ENCODE measurements at places on chromosomes 5 and 9.

DNA sequence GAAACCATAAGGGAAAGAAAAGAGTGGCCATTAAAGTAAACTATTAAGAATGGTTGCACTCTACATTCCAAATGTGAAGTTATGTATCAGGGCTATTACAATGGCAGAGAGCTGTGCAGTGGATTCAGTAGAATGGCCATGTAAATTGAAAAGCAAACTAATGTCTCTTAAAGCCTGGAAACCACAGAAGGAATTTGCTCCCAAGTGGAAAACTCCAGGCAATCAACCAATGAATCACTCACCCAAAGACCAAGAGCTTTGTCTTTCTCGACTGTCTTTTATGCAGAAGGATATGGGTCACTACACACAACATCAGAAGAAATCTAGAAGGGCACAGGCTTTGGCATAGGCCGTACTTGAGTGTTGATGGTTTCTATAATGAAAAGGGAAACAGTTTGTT lies 114.9 kb downstream of the TLE1 start:
- DNase-seq, result no peak

DNA sequence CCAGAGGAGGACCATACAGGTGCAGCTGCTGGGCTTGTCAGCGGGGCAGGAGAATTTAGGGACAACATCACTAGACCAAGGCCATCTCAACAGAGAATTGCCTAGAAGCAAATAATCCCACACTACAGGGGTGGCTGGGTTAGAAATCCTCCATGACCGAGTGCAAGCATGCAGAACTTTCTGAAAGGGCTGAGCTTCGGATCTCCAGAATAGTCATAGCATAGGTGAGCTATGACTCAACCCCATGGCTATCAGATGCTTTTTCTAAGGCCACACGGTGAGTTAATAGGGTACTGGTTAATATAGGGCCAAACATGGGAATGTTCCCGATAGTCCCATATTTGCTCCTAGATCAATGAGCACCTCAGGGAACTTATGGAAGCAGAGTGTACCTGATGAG lies 4.2 kb downstream of the KCNIP1 start:
- no peak for DNase-seq

GRCh38 chr5:69300537-69301203 lies 31.9 kb downstream of the CCDC125 start:
- no peak for DNase-seq

- DNase-seq, result no peak
Observed at GRCh38 chr5:176735383-176736265, 74.7 kb upstream of the UNC5A start.

DNA sequence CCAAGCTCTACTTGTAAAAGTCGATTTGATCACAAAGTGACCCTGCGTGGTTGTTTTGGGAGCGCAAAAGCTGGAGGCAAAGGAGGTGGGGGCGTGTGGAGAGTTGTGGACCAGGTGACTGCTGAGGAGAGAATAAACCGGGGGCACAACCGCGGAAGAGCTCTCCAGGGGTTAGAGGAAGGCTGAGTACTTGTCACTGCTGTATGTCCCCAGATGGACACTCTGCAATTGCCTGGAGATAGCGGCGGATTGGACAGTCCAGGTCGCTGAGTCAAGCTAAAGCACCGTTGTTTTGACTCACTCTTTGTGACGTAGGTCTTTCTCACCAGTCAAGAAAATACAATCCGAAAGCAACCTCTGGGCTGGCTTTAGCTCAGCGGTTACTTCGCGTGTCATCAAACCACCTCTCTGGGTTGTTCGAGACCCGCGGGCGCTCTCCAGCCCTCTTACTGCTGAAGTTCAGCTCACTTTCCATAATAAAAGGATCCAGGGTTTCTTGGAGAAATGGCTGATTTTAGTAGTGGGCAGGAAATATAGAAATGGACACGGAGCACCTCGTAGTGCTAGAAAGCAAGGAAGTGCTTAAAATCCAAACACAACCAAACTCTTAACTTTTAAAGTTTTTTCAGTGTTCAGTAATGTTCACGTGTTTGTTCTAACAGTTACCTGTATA lies 25.7 kb downstream of the ZMAT2 start:
- peak; percentile 44 for DNase-seq

GRCh38 chr9:69385581-69386033 lies 60.6 kb downstream of the ENTREP1 start:
- no peak for DNase-seq

DNA sequence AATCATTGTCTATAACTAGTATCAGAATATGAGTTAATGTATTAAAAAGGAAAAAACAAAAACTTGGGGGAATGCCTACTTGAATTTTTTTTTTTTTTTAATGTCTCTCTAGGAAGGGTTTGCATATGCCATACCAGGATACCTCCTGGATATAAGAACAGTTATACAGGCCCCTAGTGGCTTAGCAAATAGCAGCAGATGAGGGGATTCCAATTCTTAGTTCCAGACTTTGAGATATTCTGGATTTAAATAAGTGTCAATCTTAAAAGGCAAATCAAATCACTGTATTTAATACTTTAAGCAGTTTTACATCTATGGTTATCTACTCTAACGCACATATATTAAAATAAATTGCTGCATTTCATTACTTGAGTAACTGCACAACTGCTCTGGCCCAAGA lies 1055.5 kb upstream of the DMAC1 start:
- peak; percentile 64 for DNase-seq

- DNase-seq, result no peak
Observed at GRCh38 chr5:72441862-72442540, 65.2 kb downstream of the ZNF366 start.

GRCh38 chr9:127637322-127637847 lies 25.3 kb downstream of the STXBP1 start:
- peak; percentile 82 for DNase-seq

- no peak for DNase-seq
Observed at GRCh38 chr9:134985451-134985850, 67.7 kb upstream of the FCN1 start.

DNA sequence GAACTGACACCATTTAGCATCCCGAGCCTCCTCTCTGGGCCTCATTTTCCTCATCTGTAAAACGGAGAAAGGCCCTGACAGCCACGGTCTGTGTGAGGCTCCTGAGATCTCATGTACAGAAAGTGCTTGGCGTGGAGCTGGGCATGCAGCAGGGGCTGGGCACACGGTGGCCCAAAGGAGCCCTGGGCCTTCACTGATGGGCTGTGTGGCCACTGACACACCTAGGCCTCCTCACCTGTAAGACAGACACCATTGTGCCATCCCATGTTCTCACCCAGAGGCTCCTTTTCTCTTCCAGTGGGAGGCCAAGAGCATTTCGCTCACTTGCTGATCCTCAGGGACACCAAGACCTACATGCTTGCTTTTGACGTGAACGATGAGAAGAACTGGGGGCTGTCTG lies 1.6 kb downstream of the ORM1 start:
- no peak for DNase-seq

GRCh38 chr9:136565715-136566552 lies 20.1 kb upstream of the NOTCH1 start:
- DNase-seq, result no peak

- no peak for DNase-seq
Observed at GRCh38 chr5:176503496-176503895, 33.7 kb downstream of the RNF44 start.

DNA sequence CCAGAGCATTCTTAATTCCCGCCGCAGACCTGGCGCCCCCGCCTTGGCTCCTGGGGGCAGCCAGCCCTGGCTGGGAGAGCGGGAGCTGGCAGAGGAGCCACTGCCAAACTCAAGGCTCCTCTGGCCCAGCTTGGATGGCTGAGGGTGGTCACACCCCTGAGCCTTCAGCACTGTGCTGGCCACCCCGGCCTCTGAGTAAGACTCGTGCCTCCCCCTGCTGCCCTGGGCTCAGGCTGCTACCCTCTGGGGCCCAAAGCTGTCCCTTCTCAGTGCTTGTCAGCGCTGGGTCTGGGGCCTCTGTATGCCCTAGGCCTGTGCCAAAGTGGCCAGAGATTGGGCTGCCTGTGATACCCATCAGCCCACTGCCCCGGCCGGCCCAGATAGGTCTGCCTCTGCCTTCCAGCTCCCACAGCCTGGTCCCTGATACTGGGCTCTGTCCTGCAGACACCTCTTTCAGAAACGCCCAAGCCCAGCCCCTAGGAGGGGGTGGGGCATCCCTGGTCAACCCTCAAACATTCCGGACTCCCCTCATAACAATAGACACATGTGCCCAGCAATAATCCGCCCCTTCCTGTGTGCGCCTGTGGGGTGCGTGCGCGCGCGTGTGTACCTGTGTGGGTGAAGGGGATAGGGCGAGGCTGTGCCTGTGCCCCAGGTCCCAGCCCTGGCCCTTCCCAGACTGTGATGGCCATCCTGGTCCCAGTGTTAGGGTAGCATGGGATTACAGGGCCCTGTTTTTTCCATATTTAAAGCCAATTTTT lies 4.4 kb upstream of the PRR7 start:
- DNase-seq, result no peak

DNA sequence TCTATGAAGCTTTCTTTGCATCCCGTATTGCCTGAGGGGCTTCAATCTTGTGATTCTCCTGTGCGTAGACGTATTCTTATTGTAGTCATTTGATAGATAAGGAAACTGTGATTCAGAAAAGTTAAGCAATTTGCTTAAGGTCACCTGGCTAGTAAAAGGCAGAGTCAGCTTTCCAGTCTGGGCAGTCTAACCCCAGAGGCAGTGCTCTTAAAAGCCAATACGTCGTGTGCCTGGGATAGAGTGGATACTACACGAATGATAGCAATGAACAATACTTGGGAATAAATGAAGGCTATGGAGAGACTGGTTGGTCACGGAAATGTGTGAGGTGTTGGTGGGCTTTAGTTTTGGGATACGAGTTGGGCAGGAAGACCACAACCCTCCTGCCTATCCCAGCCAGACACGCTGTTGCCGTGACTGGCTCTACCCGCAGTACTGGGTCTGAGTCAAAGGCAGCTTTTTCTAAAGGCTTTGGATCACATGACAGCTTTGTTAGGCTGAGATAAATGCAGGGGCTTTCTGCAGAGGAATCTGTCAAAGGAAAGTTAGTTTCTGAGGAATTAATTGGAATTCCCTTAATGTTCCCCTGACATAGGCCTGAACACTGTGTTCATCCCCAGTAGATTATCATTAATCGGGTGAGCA lies 302.6 kb downstream of the KIF4B start:
- DNase-seq, result no peak

DNA sequence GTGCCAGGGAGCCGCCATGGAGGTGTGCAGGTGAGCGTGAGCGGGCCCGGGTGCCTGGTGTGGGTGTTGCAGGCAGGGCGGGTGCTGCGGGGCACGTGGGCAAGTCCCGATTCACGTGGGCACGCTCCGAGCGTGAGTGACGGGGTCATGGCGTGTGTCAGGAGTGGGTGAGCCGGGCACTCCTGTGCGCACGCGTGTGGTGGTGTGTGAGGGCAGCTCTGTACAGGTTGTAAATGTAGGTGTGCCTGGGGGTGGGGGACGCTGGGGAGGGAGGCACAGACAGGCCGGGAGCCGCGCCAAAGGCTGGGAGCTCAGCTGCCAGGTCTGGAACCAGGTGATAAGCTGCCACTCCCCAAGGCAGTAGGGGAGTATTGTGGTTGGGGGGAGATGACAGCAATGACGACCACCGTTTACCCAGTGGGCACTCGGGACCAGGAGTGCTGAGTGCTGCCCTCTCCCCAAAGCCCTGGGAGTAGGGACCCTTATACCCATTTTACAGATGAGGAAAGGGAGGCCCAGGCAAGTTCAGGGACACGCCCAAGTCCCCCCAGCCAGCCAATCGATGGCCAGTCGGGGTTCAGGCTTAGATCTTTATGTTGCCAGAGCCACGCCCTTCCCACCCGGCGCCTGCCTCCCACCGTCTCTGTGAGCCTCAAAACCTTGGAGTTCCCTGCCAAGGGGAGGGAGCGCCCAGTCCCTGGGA lies 9.6 kb downstream of the NCS1 start:
- DNase-seq, result no peak

DNA sequence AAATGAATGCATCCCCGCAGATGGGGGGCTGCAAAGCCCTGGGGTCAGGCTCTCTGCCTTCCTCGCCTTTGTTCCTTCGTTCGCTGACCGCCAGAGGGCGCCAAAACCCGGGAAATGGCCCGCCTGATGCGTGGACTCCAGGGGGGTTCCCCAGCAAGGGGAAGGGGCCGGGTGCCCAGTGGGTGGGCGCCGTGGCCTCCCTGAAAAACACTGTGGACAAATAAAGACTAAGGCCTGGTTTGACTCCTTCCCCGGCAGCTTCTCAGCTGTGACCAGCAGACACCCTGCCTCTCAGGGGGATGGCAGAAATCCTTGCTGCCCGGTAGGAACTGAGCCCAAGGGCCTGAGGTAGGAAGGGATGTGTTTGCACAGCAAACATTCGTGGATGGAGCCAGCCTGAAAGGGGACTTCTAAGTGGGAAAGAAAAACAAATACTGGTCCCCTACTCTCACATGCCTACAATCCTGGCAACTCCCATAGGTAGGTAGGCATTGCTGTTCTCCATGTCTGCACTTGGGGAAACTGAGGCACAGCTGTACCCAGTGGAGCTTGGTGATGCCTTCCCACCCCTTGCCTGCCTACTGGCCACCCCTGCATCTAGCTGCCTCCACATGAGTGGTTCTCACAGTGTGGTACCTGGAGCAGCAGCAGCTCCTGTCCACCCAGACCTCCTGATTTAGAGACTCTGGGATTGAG lies 57.7 kb downstream of the DUSP1 start:
- peak; percentile 59 for DNase-seq
